Natural killer cell treated with Interleukin-12 subunit alpha and Interleukin-12 subunit beta and Interleukin-15 and Interleukin-18, amount 100 ng/mL, for 72 hours (primary cell): ENCODE measurements at places on chromosomes 13 and 19. TPM values are rescaled to one million over a fixed set of nuclear protein-coding genes. Genes with fewer than 3 reads are reported as not detected.

DNA sequence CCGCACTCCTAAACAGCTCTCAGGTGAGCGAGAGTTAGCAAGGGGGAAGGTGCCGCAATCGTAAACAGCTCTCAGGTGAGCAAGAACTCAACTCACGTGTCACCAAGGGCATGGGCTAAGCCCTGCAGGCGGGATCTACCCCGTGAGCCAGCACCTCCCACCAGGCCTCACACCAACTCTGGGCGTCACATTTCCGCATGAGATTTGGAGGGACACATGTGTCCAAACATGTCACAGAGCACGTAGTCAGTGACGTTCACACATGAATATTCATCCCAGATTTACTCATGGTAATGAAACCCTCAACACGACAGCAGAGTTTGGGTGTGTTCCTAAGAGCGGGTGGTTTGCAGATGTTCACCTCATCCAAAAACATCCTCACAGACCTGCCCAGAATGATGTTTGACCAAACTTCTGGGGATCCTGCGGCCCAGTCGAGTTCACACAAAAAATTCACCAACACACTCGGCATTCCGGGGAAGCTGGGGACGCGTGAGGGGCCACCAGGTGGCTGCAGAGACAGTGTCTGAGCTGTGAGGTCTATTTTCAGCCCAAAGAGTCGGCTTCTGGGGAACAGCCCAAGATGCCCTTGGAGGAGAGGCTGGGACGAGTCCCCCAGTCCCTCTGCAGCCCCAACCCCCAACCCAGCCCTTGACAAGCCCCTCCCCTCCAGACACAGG, 19.6 kb downstream of the C2CD4C start:
- peaks cover 13% of the 10 kb centered on the region for H3K27me3 ChIP-seq
- H3K36me3 ChIP-seq: peaks cover 6% of the 10 kb centered on the region
- no peak overlapping the region for H3K4me3 ChIP-seq
- DNase-seq: no peak
- no peak overlapping the region for H3K27ac ChIP-seq

Gene CYP4F2
- not detected for total RNA-seq

Gene LYPD3
- not detected for total RNA-seq

Gene SPACA7
- total RNA-seq: not detected

- peak overlapping the region; percentile 40 for H3K4me3 ChIP-seq
- H3K36me3 ChIP-seq: no peaks in the 10 kb centered on the region
- peaks cover 59% of the 10 kb centered on the region for H3K4me1 ChIP-seq
- no peaks in the 10 kb centered on the region for H3K27me3 ChIP-seq
- DNase-seq: no peak
- H3K27ac ChIP-seq: peak overlapping the region; percentile 59
Measured at GRCh38 chr19:5968431-5969373, 9.2 kb downstream of the RANBP3 start.

DNA sequence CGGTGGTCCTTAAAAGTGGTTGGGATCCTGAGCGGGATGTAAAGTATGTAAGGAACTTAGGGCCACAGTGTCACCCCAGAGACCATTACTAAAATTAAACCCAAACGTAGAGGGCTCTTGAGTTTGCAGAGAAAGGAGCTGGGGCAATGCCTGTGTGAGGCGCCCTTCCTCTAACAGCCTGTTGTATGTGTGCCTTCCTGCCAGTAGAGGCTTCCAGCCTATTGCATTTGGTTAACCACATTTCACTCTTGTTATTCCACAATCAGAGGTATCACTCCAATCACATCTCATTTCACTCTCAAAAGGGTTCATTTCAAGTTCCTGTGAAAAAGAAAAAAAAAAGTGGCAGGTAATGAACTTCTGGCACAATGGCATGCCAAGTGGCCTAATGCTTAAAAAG, 29.4 kb downstream of the DIAPH3 start:
- no peaks in the 10 kb centered on the region for H3K36me3 ChIP-seq
- H3K4me1 ChIP-seq: peaks cover 11% of the 10 kb centered on the region
- H3K27me3 ChIP-seq: no peaks in the 10 kb centered on the region
- H3K4me3 ChIP-seq: no peak overlapping the region
- no peak for DNase-seq

Gene CCDC70
- not detected for total RNA-seq

GRCh38 chr19:47663911-47664771, 49.1 kb upstream of the EHD2 start:
- no peak overlapping the region for H3K4me3 ChIP-seq
- H3K27ac ChIP-seq: no peak overlapping the region
- DNase-seq: no peak
- no peaks in the 10 kb centered on the region for H3K36me3 ChIP-seq

DNA sequence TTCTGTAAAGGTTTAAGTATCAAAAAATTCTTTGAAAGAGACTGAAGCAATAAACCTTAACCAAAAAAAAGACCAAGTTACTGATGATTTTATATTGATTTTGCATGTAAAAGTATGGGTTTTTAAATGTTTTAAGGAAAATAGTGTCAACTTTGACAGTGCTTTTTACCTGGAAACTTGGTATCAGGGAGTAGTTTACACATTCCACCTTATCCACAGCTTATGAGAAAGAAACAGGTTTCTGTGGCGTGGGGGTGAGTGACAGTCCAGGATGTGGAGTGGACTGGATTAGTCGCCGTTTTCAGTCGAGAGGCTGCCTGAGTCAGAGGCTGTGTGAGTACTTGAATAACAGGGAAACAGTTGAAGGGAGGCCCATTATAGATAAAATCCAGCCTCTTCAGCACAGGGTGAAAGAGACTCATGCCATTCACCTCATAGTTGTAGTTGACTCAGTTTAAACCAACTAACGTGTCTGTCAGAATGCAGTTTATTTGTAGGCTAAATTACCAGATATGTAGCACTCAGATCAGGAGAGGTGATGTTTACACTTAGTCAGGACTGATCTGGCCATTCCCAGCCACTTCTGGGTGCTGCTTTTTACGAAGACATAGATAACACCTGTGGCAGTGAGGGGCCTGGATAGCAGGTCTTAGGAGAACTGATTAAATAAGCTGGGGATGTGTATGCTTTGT, 595 bp upstream of the GPR183 start:
- H3K36me3 ChIP-seq: peaks cover 13% of the 10 kb centered on the region
- no peak for DNase-seq
- peak overlapping the region; percentile 77 for H3K4me3 ChIP-seq
- no peaks in the 10 kb centered on the region for H3K27me3 ChIP-seq

Gene CACNG6
- total RNA-seq: 0.53 TPM
